ENCODE measurements at places on chromosomes 12 and 14.

GRCh38 chr14:65531148-65531547, 118.6 kb downstream of the FUT8 start:
- H3K4me3 ChIP-seq, result no peak overlapping the region
- no peaks in the 10 kb centered on the region for H3K36me3 ChIP-seq
- H3K4me1 ChIP-seq, result no peaks in the 10 kb centered on the region
- no peak overlapping the region for H3K27ac ChIP-seq

- no peaks in the 10 kb centered on the region for H3K4me1 ChIP-seq
- peak; percentile 73 for DNase-seq
- no peak overlapping the region for H3K27ac ChIP-seq
- no peaks in the 10 kb centered on the region for H3K36me3 ChIP-seq
Observed at GRCh38 chr12:47021298-47021697, 58.1 kb upstream of the PCED1B start.

- DNase-seq, result no peak
- H3K4me1 ChIP-seq, result no peaks in the 10 kb centered on the region
- no peak overlapping the region for H3K27ac ChIP-seq
- H3K27me3 ChIP-seq, result no peaks in the 10 kb centered on the region
- H3K4me3 ChIP-seq, result no peak overlapping the region
Observed at GRCh38 chr12:94602024-94602423, 48.3 kb downstream of the TMCC3 start.

DNA sequence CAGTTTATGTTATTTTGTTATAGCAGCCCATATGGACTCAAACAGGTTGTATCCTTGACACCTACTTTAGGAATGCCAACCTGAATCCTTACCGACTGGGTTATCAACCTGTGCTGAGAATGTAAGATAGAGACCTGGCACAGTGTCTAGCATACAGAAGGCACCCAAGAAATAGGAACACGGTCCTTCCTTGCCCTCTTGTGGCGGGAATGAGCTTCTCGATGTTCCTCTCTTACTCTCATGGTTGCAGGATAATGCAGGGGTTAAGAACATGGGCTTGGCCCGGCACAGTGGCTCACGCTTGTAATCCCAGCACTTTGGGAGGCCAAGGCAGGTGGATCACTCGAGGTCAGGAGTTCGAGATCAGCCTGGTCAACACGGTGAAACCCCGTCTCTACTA, 6.5 kb downstream of the C12orf43 start:
- no peaks in the 10 kb centered on the region for H3K27me3 ChIP-seq
- no peak overlapping the region for H3K27ac ChIP-seq
- H3K4me1 ChIP-seq, result no peaks in the 10 kb centered on the region

GRCh38 chr12:39712334-39712733, 92.7 kb upstream of the ABCD2 start:
- H3K36me3 ChIP-seq, result no peaks in the 10 kb centered on the region
- no peak overlapping the region for H3K27ac ChIP-seq
- H3K4me3 ChIP-seq, result no peak overlapping the region

DNA sequence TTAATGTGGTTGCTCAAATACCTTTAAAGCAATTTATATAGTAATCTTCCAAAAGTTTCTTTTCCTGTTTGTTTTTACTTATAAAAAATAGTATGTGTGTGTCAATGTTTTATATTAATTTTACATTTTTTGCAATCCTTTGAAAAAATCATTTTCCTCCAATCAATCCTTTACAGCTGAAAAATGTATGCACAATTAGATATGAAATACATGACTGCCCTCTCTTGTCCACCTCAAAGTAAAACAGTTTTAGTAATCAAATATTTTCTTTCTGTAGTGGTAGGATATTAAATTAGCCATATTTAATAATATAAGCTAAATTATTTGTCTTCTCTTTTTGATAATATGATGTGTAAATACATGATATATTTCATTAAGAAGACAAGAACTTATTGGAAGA, 269.9 kb downstream of the ADAMTS20 start:
- DNase-seq, result no peak
- no peaks in the 10 kb centered on the region for H3K27me3 ChIP-seq

- no peaks in the 10 kb centered on the region for H3K4me1 ChIP-seq
- peak; percentile 55 for DNase-seq
- no peaks in the 10 kb centered on the region for H3K36me3 ChIP-seq
- H3K4me3 ChIP-seq, result no peak overlapping the region
Observed at GRCh38 chr14:74516451-74517160, 23.0 kb downstream of the ISCA2 start.

- no peaks in the 10 kb centered on the region for H3K36me3 ChIP-seq
- H3K4me1 ChIP-seq, result peaks cover 22% of the 10 kb centered on the region
- DNase-seq, result peak; percentile 84
- H3K27me3 ChIP-seq, result no peaks in the 10 kb centered on the region
Observed at GRCh38 chr14:55103005-55103640, 25.9 kb upstream of the LGALS3 start.

DNA sequence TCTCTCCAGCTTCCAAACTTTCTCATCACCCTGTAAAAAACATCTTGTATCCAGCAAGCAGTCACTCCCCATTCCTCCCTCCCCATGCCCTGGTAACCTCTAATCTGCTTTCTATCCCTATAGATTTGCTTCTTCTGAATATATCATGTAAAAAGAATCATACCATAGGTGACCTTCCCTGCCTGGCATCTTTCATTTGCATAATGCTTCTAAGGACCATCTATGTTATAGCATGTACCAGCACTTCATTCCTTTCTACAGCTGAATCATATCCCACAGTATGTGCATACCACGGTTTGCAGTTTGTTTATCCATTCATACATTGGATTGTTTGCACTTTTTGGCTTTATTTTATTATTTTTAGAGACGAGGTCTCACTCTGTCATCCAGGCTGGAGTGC, 22.9 kb upstream of the VPS37B start:
- no peaks in the 10 kb centered on the region for H3K4me1 ChIP-seq
- H3K4me3 ChIP-seq, result no peak overlapping the region
- H3K27ac ChIP-seq, result no peak overlapping the region
- no peaks in the 10 kb centered on the region for H3K36me3 ChIP-seq

DNA sequence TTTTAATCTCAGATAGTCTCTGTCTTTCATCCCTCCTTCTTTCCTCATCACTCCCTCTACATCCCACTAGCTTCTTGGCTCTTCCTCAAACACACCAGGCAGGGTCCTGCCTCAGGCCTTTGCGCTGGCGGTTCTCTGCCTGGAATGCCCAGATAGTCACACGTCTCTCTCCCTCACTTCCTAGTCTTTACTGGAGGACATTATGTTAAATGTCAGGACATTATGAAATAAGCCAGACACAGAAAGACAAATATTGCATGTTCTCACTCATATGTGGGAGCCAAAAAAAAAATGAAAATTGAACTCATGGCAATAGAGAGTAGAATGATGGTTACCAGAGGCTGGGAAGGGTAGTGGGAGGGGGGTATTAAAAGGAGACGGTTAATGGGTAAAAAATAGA, 442.0 kb downstream of the MED13L start:
- no peak overlapping the region for H3K27ac ChIP-seq
- H3K4me1 ChIP-seq, result no peaks in the 10 kb centered on the region
- no peaks in the 10 kb centered on the region for H3K27me3 ChIP-seq
- H3K36me3 ChIP-seq, result no peaks in the 10 kb centered on the region
- no peak overlapping the region for H3K4me3 ChIP-seq

DNA sequence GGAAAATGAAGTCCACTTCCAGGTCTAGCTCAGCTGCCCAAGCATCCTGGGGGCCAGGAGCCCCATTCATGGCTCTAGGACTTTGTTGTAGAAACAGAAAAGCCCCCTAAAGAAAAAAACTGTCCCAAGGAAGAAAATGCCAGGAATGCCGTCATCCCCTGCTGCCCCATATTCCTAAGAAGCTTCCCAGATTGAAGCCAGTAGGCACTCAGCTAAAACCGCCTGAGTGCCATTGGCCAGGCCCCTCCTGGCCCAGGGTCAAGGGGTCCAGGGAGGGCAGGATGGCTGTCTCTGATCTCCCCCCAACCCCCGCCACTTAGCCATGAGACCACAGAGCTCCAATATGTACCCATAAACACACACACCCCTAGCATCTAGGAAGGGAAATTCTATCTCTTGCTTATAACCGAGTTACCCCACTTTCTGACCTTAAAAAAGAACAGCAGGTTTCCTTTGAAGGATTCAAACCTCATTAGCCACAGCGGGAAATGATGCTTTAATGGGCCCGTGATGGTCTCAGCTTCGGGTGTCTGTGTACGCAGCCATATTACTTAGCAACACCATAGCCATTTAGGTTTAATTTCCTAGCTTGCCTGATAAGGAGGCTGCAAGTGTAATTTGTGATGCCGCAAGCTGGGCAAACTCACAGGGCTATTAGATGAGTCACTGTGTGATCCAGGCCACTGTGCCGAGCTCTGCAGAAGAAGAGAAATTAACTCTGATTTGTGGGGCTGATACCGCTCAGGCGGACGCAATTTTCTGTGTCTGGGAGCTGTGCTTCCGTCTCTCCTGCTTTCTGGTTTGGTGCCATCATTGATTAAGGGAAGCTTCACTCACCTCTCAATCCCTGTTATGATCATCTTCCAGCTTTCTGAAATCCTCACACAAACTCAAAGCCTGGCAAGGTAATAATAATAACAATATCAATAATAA, 84.2 kb downstream of the GCH1 start:
- no peak overlapping the region for H3K4me3 ChIP-seq
- no peaks in the 10 kb centered on the region for H3K4me1 ChIP-seq
- no peak overlapping the region for H3K27ac ChIP-seq
- no peak for DNase-seq
- no peaks in the 10 kb centered on the region for H3K27me3 ChIP-seq

- H3K4me1 ChIP-seq, result peaks cover 43% of the 10 kb centered on the region
- peak within 1 kb of the TSS; percentile 98 for H3K27ac ChIP-seq
- no peaks in the 10 kb centered on the region for H3K36me3 ChIP-seq
- H3K27me3 ChIP-seq, result no peaks in the 10 kb centered on the region
Observed at GRCh38 chr14:52950898-52951680, at the start of gene FERMT2. Gene FERMT2, minus strand, starts transcription at chr14:52951050. Its CDS starts 482 bp downstream, at chr14:52950568.

DNA sequence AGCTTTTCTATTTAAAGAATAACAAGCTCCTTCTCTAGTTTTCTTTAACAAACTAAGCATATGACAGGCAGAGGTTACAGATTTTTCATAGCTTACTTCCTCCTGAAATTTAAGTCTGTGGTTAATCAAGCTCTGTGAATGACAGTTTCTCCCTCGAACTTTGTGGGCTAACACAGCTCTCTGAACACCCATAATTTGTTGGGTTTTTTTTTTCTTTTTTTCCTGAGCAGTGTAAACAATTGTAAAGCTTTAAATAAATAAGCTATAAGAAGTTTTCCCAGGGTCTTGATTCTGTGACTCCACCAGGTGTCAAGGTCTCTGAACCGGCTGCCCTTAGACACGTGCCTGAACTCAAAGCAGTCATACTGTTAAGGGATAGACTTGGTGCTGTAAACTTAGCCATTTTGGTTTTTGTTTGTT, 128.1 kb upstream of the AMIGO2 start:
- no peaks in the 10 kb centered on the region for H3K27me3 ChIP-seq
- no peak overlapping the region for H3K4me3 ChIP-seq
- no peaks in the 10 kb centered on the region for H3K36me3 ChIP-seq
- no peak overlapping the region for H3K27ac ChIP-seq
- peaks cover 13% of the 10 kb centered on the region for H3K4me1 ChIP-seq

DNA sequence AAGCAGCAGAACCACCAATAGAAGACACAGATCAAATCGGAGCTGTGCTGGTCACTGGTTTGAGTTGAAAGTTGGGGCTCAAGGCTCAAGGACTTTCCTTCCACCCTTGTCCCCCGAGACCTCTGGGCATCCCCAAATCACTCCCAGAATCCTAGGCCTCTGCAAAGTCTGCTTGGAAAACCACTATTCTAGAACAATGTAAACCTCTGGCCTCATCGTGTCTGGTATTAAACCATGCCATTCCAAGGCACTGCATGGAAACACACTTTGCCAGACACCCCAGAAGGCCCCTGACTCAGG, 288.0 kb downstream of the DPF3 start:
- no peak for DNase-seq
- H3K4me3 ChIP-seq, result no peak overlapping the region
- H3K27me3 ChIP-seq, result no peaks in the 10 kb centered on the region
- no peak overlapping the region for H3K27ac ChIP-seq
- no peaks in the 10 kb centered on the region for H3K36me3 ChIP-seq
- no peaks in the 10 kb centered on the region for H3K4me1 ChIP-seq

GRCh38 chr12:46617167-46617566, 208.6 kb downstream of the SLC38A4 start:
- H3K4me1 ChIP-seq, result no peaks in the 10 kb centered on the region
- DNase-seq, result no peak
- no peaks in the 10 kb centered on the region for H3K27me3 ChIP-seq
- no peak overlapping the region for H3K27ac ChIP-seq
- no peak overlapping the region for H3K4me3 ChIP-seq
